ENCODE measurements at places on chromosomes 2 and 18. TPM values are rescaled to one million over a fixed set of nuclear protein-coding genes. Genes with fewer than 3 reads are reported as not detected.

Gene INPP5D
- 40.5 TPM for total RNA-seq

Gene TNFAIP6
- not detected for total RNA-seq

Gene TUBA3D
- total RNA-seq: not detected

Gene DPP10
- total RNA-seq: not detected

Gene ALPI
- total RNA-seq: not detected

Gene TTN
- total RNA-seq: 1.6 TPM

Gene RAB6C
- not detected for total RNA-seq

Gene PROC
- total RNA-seq: not detected

Gene TUBA3E
- total RNA-seq: not detected

Gene SLC4A5
- 2.2 TPM for total RNA-seq

Gene ERICH2
- total RNA-seq: not detected

Gene CABLES1
- 3.7 TPM for total RNA-seq

Gene BIN1
- total RNA-seq: 71.0 TPM

Gene SLC5A7
- total RNA-seq: not detected

Gene USP37
- total RNA-seq: 42.5 TPM

Gene FSHR
- total RNA-seq: not detected

Gene TEKT4
- total RNA-seq: not detected

Gene CYP26B1
- not detected for total RNA-seq

Gene AQP12A
- total RNA-seq: not detected

Gene GALR1
- total RNA-seq: not detected

Gene SLC14A1
- total RNA-seq: 1.3 TPM

Gene CIB4
- total RNA-seq: not detected

Gene FAM110C
- total RNA-seq: 0.51 TPM

Gene C2orf66
- total RNA-seq: 0.09 TPM

Gene XIRP2
- not detected for total RNA-seq

Gene KCNJ3
- total RNA-seq: not detected

Gene ITSN2
- total RNA-seq: 49.6 TPM

Gene ALLC
- not detected for total RNA-seq

Gene SCN2A
- total RNA-seq: 0.07 TPM

Gene EPB41L3
- total RNA-seq: 10.4 TPM
